Activated CD4-positive, alpha-beta T cell treated with anti-CD3 and anti-CD28 coated beads for 24 hours (primary cell): ENCODE measurements at places on chromosomes 7 and 10.

- no peak for DNase-seq
Observed at GRCh38 chr10:112531421-112531820, 84.4 kb downstream of the VTI1A start.

GRCh38 chr10:80540981-80541750, 3.5 kb downstream of the SH2D4B start:
- no peak for DNase-seq

DNA sequence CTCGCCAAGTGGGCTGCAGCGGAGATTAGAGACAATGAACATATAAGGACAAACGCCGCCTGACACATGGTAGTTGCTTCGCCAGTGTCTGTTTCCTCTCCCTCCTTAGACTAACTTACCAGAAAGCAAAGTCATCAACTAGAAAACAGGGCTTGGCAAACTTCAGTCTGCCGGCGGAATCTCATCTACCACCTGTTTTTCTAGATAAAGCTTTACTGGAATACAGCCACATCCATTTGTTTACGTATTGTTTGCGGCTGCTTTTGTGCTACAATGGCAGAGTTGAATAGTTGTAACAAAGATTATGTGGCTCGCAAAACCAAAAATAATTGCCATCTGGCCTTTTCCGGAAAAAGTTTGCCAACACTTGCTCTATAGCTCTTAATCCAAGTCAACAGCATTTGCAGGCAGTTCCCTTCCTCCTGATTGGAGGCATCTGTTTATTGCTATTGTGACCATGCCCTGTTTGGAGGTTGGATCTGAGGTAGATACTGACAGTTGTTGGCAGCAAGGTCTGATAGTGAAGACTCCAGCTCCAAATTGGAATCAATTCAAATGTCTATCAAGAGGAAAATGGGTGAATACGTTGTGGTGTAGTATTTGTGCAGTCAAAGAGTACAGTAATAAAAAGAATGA, 260.6 kb downstream of the POU6F2 start:
- DNase-seq = no peak

DNA sequence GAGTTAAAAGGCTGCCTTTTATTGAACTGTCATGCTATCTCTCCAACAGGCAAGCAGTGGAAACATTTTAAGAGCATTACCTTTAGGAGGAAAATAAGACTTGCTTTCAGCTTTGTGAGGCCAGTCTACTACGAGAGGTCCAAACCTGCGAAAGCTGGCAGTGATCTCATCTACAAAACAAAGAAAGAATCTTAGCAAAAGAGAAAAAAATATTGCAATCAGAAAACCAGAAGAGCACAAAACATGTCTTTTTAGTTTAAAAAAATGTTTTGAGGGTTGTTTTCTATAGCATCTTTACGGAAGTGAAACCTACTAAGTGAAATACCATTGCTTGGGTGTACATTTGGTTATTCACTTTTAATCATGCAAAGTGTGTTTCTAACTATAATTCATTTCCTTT, 147.9 kb downstream of the CPEB3 start:
- no peak for DNase-seq

DNA sequence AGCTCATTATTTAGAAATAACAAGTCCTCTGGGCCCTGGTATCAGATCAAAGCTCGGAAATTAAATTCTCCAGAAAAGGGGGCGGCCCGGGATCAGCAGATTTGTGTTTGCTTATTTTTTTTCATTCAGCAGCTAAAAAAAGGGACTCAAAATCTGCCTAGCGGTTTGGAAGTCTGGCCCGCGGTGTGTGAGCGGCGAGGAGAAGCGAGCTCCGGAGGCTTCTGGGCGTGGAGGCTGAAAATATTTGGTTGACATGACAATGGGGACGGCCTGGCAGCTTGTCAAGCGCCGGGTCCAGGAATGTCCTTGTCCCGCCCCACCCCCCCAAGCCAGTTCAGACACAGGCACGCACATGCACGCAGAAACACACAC, 43.4 kb downstream of the FOXL3 start:
- DNase-seq = no peak
